Effector CD4-positive, alpha-beta T cell (primary cell): ENCODE measurements at places on chromosomes 3 and 15.

DNA sequence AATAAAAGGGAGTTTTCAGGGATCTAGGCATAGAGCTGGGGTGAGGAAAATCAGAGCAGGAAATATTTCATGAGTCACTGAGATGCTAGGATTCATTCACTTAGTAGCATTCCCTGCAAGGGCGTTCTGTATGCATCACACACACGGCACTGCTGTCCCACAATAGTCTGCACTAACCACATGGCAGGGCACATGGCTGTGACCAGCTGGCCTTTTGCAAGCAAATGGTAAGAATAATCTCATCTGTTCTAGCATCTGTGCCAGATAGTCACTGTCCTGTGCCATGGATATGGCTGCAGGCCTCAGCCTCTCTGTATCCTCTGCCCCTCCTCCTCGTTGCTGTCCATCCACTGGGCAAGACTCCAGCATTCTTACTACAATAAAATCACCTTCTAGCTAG, 37.8 kb downstream of the BOC start:
- DNase-seq, result no peak

- no peak for DNase-seq
Observed at GRCh38 chr3:284322-284721, 87.8 kb downstream of the CHL1 start.

DNA sequence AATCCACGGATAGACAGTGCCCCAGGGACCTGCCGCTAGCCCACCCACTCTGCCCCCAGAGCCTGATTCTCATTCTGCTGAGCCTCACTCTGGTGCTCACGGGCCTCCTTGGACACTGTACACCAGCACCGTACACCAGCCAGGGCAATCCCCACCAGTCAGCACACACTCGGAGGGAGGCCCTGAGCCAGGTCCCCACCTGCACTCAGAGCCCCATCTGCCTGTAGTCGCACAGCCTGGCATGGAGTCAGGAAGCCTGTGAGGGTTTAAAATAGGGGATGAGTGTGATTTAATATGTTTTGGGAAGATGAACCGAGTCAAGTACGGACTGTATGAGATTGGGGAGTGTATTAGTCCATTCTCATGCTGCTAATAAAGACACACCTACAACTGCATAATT, 223.0 kb downstream of the SLCO3A1 start:
- no peak for DNase-seq

GRCh38 chr3:40186508-40186907, 123.0 kb upstream of the EIF1B start:
- no peak for DNase-seq

DNA sequence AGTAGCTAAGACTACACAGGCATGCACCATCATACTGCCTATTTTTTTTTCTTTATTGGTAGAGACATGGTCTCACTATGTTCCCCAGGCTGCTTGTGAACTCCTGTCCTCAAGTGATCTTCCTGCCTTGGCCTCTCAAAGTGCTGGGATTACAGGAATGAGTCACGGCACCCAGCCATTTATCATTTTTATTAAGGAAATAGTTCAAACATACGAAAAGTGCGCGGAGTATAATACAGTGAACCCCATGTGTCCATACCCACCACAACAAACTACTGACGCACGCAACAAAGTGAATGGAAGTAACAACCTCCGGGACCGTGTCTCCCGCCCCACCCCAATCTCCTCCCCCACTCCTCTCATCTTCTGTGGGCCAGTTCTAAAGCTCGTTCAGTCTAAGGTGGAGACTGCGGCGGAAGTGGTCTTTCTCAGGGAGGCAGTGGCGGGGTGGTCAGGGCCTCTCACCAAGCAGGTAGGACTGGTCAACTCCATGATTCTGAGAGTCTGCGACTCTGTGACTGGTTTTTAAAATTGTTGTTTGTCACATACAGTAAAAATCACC, 42.1 kb downstream of the DNAJB8 start:
- no peak for DNase-seq

GRCh38 chr3:43786102-43786501, 95.4 kb downstream of the ABHD5 start:
- DNase-seq, result no peak

DNA sequence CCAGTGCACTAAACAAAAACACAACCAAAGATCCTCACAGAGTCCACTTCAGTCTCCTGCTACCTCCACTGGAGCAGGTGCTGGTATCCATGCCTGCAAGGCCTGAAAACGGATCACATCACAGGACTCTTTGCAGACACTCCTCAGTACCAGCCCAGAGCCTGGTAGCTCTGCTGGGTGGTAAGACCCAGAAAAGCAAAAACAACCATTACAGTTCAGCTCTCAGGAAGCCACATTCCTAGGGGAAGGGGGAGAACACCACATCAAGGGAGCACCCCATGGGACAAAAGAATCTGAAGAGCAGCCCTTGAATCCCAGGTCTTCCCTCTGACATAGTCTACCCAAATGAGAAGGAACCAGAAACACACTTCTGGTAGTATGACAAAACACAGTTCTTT, 52.5 kb upstream of the PFN2 start:
- DNase-seq, result no peak

GRCh38 chr3:188415196-188415595, 261.2 kb downstream of the LPP start:
- DNase-seq, result no peak

- DNase-seq, result no peak
Observed at GRCh38 chr3:151816091-151816604, 2.2 kb downstream of the AADAC start.

DNA sequence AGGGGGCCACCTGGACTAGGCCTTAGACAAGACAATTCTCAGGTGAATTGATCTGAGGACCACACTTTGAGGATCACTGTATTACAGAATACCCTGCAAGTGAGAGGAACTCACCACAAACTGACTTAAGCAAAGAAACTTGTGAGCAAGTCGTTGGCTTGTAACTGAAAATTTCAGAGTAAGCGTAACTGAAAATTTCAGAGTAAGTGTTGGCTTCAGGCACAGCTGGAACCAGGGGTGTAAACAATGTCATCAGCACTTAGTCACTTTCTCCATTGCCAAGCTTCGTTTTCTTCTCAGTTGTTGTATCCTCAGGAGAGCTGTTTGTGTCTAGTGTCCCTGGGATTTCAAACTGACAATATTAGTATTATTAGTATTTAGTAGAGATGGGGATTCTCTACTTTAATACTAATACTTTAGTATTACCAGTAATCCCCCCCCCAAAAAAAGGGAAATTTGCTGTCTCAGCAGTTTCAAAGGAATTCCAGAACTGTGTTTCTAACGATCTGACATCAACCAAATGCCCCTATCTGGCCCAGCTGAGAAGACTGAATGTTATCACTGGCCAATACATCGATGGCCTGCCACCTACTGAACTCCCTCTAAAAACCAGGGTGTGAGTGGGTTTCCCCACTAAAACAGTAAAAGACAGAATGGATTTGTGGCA, 474.4 kb downstream of the NTRK3 start:
- no peak for DNase-seq

GRCh38 chr15:74156678-74157411, 16.7 kb upstream of the ISLR start:
- DNase-seq, result no peak

- no peak for DNase-seq
Observed at GRCh38 chr3:174268586-174268985, 590.5 kb upstream of the NAALADL2 start.

- DNase-seq, result no peak
Observed at GRCh38 chr15:80710635-80711554, 15.8 kb downstream of the ABHD17C start.

DNA sequence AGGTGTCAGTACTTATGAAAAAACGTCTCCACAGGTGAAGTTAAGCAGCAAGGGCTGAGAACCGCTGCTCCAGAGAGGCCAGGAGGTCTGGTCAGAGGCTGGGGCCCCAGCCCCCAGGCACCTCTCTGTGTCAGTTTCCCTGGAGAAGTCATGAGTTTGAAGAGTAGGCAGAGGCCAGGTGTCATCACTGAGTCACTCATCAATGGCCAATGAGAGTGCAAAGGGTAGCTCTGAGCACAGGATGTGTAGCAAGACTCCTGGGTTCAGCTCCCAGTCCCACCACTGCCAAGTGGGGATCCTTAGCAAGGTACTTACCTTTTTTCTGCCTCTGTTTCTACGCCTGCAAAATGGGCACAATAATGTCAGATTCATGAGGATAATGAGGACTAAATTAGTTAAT, 47.9 kb downstream of the CORO2B start:
- DNase-seq, result no peak

GRCh38 chr15:74585191-74585590, 30.4 kb upstream of the CLK3 start:
- no peak for DNase-seq

GRCh38 chr15:85964471-85964870, 115.2 kb upstream of the AGBL1 start:
- no peak for DNase-seq

GRCh38 chr3:184648636-184649035, 63.2 kb downstream of the MAGEF1 start:
- no peak for DNase-seq

- no peak for DNase-seq
Observed at GRCh38 chr3:65077124-65077523, 389.3 kb upstream of the ADAMTS9 start.

DNA sequence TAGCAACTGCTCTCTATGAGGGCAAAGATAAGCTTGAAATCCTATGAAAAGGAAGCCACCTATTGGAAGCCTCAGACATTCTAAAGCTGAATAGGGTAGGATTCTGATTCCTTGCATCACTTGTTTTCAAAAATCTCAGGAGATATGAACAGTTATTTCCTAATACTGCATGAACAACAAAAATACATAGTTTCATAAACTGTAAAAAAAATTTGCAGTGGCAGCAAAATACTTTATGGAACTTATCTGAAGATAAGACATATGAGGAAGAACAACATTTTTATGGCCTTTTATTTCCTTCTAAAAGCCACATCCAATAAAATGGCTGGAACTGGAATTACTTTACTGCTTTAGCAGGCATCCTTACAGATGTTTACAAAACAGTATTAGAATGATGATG, 29.9 kb downstream of the AP3S2 start:
- DNase-seq, result no peak

- no peak for DNase-seq
Observed at GRCh38 chr3:4001976-4002375, 202.7 kb downstream of the LRRN1 start.

GRCh38 chr3:169579116-169579710, 84.3 kb downstream of the MECOM start:
- DNase-seq, result no peak

GRCh38 chr3:89264037-89264560, 156.7 kb downstream of the EPHA3 start:
- no peak for DNase-seq

DNA sequence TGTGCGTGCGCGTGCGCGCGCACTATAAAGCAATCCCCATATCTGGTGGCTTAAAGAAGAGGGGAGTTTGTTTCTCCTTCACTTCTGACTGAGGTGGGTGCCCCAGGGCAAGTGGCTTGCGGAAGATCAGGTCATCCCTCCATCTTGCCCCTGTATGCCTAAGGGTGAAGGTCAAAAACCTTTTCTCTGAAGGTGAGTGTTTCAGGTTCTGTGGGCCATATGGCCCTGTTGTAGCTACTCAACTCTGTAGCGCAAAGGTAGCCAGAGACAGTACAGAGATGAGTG, 5.5 kb downstream of the ABTB1 start:
- no peak for DNase-seq

DNA sequence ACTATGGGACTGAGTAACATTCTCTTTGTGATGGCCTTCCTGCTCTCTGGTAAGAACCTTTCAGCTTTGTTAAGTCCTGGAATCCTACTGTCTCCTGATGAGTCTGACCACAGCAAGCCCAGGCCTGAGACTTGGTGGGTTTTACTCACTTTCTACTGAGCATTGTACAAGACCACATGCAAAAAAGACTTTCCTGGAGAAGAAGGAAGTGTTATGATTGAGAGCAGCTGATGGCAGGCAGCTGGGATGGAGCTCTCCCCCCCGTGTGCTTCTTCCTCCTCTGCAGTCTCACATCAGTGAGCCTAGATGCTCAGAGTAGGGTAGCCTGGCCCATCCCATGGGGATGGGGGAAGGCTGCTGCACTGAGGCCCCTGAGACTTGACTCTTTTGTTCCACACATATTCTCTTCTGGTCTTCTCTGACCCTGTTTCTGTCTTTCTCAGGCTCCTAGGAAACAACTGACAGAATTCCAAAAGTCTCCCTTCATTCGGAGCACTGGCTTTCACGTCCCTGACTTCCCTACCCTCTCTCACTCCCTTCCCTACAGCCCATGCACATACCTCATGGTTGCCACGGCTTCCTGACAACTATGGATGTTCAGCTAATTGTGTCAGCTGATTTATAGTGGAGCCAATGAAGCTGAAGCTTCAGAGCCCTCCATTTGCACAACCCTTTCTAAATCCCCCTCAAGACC, 36.6 kb downstream of the CD86 start:
- no peak for DNase-seq

GRCh38 chr15:53323191-53323590, 436.3 kb downstream of the WDR72 start:
- no peak for DNase-seq

DNA sequence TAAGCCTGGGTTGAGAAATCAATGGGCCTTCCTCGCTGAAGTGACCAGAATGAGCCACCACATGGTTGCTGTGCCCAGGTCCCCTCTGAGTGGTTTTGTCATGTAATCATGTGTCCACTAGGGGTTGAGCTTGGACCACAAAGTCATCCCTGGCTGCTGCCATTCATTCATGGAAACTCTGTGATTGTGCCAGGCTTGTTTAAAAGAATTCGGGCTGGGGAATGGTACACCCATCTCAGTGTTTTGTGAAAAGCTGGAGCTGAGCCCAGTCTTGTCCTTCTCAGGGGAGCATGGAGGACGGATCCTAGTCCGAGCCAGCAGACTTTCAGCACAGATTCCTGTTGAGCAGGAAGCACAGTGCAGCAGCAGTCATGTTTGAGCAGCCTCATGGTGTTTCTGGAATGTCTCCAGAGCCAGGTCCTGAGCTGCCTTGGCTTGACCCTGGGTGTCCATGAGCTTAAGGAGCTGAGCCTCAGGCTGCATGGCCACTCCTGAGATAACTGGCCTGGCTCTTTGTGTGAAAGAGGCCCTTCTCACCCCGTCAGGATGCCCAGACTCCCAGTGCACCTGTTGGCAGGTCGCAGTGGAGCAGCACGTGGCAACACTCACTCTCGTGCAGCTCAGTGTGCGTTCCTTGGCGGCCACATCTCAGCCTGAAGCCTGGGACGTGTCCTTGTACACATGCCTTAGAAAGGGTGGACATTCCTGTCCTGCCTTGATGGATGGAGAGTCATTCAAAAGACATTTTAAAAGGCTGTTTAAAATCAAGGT, 260.3 kb upstream of the TPM1 start:
- no peak for DNase-seq

- no peak for DNase-seq
Observed at GRCh38 chr15:93948726-93949125, 282.6 kb upstream of the MCTP2 start.

DNA sequence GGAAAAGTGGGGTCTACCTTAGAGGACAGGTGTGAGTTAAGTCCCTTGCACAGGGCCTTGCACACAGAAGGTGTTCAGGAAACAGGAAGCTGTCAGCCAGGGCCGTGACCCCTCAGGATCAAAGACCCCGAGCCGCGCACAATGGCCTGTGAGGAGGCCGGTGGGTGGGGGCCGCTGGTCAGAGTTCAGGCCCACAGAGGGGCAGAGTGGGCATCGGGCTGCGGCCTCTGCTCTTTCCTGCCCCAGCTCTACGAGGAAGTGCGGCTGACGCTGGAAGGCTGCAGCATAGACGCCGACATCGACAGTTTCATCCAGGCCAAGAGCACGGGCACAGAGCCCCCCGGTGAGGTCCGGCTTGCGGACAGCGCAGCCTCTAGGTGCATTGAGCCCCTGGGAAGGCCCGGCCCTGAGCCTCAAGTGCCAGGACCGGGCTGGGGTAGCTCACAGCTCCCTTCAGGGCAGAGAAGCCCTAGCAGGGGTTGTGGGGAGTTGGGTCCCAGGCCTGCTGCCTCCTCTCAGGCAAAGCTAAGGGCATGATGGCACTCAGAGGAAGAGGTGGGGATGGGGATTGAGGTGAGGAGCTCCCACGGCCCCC, 37.2 kb downstream of the PSTPIP1 start:
- DNase-seq, result no peak
